H54 (cell line): ENCODE measurements at places on chromosomes 13 and 19.

DNA sequence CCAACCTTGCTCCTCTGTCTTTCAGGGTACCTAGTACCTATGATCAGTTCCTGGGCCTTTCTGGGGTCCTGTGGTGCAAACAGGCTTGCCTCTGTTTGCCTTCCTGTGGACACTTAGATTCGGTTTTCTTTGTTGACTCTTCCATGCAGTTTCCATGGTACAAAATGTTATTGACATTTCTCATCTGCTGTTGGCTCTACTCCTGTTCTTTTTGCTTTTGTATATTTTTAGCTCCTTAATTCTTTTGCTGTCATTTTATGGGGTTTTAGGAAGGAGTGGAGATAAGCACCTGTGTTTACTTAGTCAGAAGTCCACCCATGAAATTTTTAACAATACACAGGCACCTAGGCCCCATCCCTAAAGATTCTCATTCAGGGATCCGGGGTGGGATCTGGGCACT is 20.5 kb upstream of the CNMD start:
- no peak for DNase-seq

DNA sequence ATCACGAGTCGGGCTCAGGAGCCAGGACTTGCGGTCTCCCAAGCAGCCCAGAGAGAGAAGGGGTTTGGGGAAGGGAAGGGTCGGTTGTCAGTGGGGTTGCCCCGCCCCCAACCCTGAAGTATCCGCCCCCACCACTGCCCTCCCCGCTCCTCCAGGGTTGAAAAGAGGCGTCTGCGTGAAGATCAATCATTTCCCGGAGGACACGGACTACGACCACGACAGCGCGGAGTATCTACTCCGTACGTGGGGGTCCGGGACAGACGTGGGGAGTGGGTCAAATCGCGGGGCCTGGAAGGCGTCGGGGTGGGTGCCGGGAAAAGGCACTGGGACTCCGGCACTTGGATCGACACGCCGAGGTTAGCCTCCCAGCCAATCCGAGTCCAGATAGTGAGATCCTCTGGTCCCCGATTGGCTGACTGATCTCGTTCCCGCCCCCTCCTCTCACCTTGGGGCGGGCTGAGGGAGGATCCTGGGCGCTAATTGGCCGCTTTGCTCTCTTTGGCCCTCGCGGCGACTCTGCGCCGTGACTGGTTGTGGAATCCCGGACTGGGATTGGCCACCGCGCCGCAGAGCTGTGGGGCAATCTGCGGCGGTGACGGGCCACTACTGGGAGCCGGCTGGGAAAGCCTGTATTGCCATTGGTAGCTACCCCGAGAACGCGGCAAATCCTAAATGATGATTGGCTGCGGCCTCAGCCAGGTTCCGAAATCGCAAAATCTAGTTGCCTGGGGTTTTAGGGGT is 13.3 kb upstream of the CACNG6 start:
- peak; percentile 94 for DNase-seq

- no peak for DNase-seq
Measured at GRCh38 chr13:23992781-23993679, 95.7 kb upstream of the C1QTNF9B start.

- DNase-seq: no peak
Measured at GRCh38 chr19:10417541-10418234, 2.6 kb upstream of the PDE4A start.

- no peak for DNase-seq
Measured at GRCh38 chr13:23599083-23599925, 29.1 kb downstream of the TNFRSF19 start.

DNA sequence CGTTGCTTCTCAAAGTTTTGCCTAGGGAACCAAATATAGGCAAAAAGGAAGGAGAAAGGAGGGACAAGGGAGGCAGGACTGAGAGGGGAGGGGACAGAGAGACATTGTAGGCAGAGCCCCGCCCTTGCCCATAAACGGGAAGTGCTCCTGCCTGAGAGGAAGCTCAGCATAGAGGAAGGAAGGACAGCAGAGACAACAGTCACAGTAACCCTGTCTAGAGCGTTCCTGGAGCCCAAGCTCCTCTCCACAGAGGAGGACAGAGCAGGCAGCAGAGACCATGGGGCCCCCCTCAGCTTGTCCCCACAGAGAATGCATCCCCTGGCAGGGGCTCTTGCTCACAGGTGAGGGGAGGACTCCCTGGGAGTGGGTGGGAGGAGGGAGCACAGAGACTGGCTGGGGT is at the start of gene CEACAM21:
Gene CEACAM21 (plus strand): TSS at position 169 of the 400 bp plus-strand sequence. CDS start 109 bp downstream, at position 278.
- no peak for DNase-seq

DNA sequence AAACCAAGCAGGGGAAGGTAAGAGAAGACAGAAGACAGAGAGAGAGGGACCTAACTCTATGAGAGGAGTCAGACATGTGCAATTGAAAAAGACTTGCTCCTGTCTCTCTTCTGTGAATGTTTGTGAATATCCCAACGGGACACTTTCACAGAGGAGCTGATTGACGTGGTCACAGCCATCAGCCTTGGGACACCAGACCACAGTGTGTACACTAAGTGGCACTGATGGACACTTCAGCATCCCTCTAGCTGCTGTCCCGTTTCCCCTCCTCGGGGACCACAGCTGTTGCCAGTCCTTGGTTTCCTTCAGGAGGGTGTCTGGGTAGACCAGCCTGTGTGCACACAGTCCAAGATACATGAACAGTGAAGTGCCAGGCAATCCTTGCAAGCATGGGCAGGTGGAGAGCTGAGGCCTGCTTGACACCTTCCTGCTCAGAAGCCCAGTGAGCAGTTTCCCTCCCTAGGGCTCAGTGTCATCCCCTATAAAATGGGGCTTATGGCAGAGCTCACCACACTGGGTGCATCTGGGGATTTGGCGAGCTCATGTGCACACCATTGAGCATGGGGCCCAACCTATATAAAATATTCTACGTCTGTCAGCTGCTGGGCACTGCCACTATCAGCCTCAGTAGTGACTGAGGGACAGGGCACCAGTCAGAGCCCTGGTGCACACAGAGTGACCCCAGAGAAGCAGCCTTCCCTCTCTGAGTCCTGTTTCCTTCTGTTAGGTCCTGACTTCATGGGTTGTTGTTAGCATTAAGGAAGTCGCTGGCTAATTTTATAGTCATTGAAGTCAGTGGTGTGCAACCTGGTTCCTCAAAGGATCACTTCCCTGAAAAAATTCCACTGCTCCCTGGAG is 4.3 kb upstream of the USF2 start:
- no peak for DNase-seq

GRCh38 chr13:35649162-35649561 is 172.7 kb upstream of the MAB21L1 start:
- DNase-seq: no peak

GRCh38 chr13:44011036-44011435 is 131.3 kb downstream of the LACC1 start:
- peak; percentile 7 for DNase-seq
